Heart right ventricle (tissue), 16 donors: ENCODE measurements at places on chromosomes 3 and 15. TPM values are rescaled to one million over a fixed set of nuclear protein-coding genes. Genes with fewer than 3 reads are reported as not detected.

GRCh38 chr15:56894601-56895000 is 23.8 kb upstream of the TCF12 start:
- no peaks in the 10 kb centered on the region for H3K4me1 ChIP-seq
- no peak overlapping the region for H3K4me3 ChIP-seq
- H3K27me3 ChIP-seq = no peaks in the 10 kb centered on the region

- no peaks in the 10 kb centered on the region for H3K4me1 ChIP-seq
- DNase-seq = no peak
- H3K4me3 ChIP-seq = no peak overlapping the region
- no peaks in the 10 kb centered on the region for H3K36me3 ChIP-seq
- no peak overlapping the region for H3K27ac ChIP-seq
Measured at GRCh38 chr15:69951256-69951897, 146.3 kb downstream of the TLE3 start.

- peaks cover 20% of the 10 kb centered on the region for H3K4me1 ChIP-seq
- no peaks in the 10 kb centered on the region for H3K36me3 ChIP-seq
- H3K4me3 ChIP-seq = no peak overlapping the region
- no peak overlapping the region for H3K27ac ChIP-seq
Measured at GRCh38 chr3:73510334-73510733, 114.4 kb downstream of the PDZRN3 start.

- H3K27ac ChIP-seq = peak overlapping the region; percentile 56
- no peak overlapping the region for H3K4me3 ChIP-seq
- no peaks in the 10 kb centered on the region for H3K36me3 ChIP-seq
- H3K4me1 ChIP-seq = peaks cover 4% of the 10 kb centered on the region
- H3K27me3 ChIP-seq = no peaks in the 10 kb centered on the region
- peak; percentile 36 for DNase-seq
Measured at GRCh38 chr3:43366885-43367284, 80.5 kb downstream of the SNRK start.

DNA sequence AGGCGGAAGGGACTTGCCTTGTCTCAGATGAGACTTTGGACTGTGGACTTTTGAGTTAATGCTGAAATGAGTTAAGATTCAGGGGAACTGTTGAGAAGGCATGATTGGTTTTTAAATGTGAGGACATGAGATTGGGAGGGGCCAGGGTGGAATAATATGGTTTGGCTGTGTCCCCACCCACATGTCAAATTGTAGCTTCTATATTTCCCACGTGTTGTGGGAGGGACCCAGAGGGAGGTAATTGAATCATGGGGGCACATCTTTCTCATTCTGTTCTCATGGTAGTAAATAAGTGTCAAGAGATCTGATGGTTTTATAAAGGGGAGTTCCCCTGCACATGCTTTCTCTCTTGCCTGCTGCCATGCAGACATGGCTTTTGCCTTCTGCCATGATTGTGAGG is 89.2 kb downstream of the CGGBP1 start:
- no peaks in the 10 kb centered on the region for H3K36me3 ChIP-seq
- no peaks in the 10 kb centered on the region for H3K4me1 ChIP-seq
- no peaks in the 10 kb centered on the region for H3K27me3 ChIP-seq
- no peak for DNase-seq

DNA sequence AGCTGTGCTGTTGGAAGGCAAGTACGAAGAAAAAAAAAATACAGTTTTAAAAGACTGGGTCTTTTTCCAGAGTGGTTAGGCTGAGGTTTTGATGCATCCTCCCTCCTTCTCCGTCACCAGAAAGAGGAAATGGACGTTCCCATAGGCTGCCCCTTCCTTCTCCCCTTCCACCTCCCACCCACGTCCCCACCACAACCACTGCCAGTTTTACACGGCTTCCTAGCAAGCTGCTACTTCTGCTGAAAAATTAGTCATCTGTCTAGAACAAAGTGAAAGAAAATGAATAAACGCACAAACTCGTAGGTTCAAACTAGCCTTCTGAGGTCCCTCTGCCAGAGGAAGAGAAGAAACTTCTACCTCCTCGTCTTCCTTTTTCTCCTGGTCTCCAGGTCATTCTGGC is 71.6 kb upstream of the RPL35A start:
- no peaks in the 10 kb centered on the region for H3K36me3 ChIP-seq
- no peaks in the 10 kb centered on the region for H3K4me1 ChIP-seq
- no peak overlapping the region for H3K27ac ChIP-seq

DNA sequence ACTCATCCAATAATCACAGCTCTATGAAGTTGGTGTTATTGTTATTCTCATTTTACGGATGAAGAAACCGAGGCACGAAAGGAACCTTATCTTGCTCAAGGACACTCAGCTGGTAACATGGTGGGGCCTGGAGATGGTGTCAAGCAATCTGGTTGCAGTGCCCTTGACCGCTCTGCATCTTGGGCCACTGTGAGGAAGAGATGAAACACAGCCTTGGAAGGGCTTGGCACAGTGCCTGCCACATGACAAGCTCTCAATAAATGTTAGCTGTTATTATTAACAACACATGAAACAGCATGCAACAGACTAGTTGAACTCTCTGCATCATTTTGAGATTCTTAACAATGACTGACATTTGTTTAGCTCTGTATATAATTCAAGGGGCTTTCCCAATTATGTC is 10.1 kb upstream of the ITGA11 start:
- no peak overlapping the region for H3K27ac ChIP-seq
- DNase-seq = no peak
- H3K4me1 ChIP-seq = peaks cover 8% of the 10 kb centered on the region
- H3K36me3 ChIP-seq = no peaks in the 10 kb centered on the region
- H3K4me3 ChIP-seq = no peak overlapping the region

GRCh38 chr3:143576568-143577270 is 271.5 kb downstream of the SLC9A9 start:
- no peaks in the 10 kb centered on the region for H3K27me3 ChIP-seq
- no peak for DNase-seq
- H3K4me1 ChIP-seq = no peaks in the 10 kb centered on the region
- H3K4me3 ChIP-seq = no peak overlapping the region

Gene AADACL2
- not detected for total RNA-seq

Gene PLA2G4D
- not detected for total RNA-seq
